CD4-positive, alpha-beta T cell treated with Interleukin-2 at 100 ng/mL for 4 hours (primary cell): ENCODE measurements at places on chromosomes 5 and 9.

GRCh38 chr5:133347039-133347438 is 265.3 kb downstream of the FSTL4 start:
- DNase-seq, result no peak

DNA sequence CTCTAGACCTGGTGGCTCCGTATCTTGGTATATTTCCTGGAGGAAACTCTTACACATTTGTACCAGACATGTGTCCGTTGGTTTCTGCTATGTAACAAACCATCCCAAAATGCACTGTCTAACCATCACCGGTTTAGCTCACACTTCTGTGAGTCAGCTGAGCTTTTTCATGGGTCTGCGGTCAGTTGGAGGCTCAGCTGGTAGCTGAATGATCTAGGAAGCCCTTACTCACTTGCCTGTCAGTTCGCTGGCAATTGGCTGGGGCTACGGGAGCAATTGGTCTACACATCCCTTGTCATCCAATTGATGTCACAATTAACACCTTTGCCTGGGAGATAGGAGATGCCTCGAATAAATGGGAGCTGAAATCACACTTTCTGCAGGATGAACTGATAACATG is 11.6 kb upstream of the WHRN start:
- DNase-seq, result no peak

DNA sequence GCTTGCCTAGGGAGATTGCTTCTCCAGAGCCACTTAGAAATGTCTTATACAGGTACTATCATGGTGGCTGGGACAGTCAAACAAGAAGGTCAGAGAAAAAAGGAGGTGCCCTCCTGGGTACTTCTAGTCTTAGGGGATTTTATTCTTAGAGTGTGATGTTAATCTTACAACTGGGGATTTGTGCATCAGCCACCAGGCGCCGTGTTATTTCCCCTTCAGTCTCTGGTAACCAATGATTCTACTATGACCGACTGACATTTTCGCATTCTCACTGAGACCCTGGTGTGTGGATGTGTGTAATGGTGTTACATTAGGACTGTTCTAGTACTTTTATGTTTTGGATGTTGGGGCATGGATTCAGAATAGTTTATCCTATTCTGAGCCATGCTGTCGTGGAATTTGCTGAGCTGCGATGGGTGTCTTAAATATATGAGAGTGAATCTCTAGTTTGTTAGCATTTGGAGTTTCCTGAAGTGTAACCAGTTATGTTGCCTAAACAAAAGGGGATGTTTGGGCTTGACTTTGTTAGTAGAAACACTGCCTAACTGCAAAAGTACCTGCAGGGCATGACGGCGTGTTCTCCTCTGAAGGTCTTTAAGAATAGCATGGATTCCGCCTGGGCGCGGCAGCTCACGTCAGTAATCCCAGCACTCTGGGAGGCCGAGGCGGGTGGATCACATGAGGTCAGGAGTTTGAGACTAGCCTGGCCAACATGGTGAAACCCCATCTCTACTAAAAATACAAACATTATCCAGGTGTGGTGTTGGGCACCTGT is 175.2 kb upstream of the DAP start:
- no peak for DNase-seq

GRCh38 chr9:92293452-92294296 is at the start of gene IARS1:
TSS of gene IARS1 (minus strand) at chr9:92293697. CDS start at chr9:92289419, 4,278 bp downstream.
- peak; percentile 100 for DNase-seq

DNA sequence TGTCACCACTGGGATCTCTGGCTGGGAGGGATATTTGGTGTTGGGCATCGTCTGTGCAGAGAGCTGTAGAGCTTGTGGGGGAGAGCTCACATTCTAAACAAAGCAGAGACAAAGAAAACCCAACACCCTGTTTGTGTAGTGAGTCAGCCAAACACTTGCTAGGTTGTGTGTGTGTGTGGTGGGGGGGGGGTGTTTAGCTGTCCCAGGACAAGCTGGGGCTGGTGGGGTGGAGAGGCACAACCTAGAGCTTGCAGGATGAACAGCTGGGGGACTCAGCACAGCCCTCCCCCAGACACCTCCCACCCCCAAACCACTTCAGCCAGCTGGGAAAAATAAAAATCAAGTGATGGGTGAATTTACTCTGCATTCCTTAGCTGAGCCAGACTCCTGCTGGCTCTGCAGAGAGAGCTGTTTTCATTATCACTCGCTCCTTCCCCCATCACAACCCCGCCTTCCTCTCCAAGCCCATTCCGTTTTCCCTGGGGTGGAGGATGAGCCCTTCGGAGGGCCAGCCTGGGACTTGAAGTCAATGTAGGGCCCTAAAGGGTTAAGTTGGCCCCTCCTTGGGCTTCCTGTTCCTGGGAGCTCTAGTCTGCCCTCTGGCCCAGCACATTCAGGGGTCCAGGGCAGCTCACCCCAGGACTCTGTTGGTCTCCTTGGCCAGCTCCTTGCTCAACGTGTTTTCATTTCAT is 2.6 kb downstream of the OLFML2A start:
- no peak for DNase-seq

GRCh38 chr5:14545862-14546261 is 35.7 kb upstream of the OTULINL start:
- no peak for DNase-seq

DNA sequence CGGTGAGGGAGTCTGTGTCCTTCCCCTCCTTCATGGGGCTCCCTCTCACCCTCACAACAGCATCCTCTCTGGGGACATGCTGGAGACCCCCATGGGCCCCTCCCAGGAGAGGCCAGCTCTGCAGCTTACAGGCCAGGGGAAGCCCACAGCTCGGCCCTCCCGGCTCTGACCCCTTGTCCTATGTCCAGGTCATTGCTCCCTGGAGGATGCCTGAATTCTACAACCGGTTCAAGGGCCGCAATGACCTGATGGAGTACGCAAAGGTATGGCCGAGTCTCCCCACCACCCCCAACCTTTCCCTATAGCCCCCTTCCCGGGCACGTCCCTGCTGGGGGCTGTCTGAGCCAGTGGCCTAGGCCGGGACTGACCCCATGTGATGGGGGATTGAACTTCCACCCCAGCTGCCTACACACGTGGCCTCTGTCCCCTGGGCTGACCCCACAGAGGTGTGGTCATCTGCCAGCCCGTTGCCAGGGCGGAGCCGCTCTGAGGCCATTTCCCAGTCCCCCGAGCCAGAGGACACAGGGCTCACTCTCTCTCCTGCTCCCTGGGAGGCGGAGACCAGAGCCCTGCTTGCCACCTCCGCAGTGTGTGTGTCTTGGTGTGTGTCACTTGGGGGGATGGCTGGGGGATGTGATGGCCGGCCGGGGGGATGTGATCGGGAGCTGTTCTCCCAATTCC is 21.9 kb downstream of the ASS1 start:
- DNase-seq, result no peak

GRCh38 chr9:3261484-3261883 is 264.3 kb downstream of the RFX3 start:
- DNase-seq, result no peak

DNA sequence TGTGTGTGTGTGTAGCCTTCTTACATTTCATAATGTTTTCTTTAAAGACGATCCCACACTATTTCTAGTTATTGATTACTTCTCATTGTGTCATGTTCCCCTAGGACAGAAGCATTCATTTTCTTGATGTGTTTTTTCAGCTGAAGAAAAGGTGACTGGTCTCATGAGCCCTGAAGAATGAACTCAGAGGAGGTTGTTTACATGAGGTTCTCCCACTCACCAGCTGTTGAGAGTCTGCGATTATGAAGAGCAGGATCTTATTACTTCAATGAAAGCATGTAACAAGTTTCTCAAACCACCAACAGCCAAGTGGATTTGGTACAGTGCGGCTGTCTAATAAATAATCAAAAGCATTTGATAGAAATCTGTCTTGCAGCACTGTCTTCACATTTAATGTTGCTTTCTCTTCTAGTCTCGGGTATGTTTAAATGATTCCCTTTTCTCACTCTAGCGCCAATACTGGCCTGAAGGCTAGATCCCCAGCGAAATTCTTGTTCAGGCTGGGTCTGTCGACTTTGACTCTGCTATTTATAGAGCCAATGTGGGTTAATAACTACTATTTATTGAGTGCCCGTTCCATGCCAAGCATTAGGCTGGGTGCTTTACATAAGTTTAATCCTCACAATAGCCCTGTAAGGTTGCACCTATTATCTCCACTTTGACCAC is 9.6 kb upstream of the FSD1L start:
- DNase-seq, result no peak

DNA sequence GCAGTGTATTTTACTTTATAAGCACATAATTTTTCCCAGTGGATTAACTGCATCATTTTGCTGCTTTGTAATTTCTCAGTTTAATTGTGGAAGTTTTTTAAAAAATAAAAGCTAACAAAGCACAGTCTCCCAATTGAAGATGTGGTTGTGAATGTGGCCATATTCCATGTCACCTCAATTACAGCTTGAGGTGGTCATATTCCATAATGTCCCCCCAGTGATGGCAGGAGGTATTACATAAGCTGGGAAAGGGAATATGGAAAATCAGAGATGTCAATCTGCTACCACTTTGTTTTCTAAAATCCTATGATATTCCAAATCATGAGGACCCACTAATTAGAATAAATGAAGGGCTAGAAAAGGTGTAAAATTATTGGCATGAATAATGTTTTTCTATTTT is 1672.0 kb upstream of the CDH9 start:
- DNase-seq, result no peak

- DNase-seq, result peak; percentile 81
Measured at GRCh38 chr9:133371261-133371711, 4.6 kb downstream of the SURF4 start.

GRCh38 chr9:135230386-135230765 is 142.9 kb downstream of the OLFM1 start:
- DNase-seq, result no peak

GRCh38 chr9:21812946-21813568 is 10.6 kb downstream of the MTAP start:
- DNase-seq, result peak; percentile 77
